ENCODE measurements at places on chromosomes 2 and 18.

- DNase-seq, result no peak
Measured at GRCh38 chr2:233084488-233084887, 24.3 kb downstream of the INPP5D start.

DNA sequence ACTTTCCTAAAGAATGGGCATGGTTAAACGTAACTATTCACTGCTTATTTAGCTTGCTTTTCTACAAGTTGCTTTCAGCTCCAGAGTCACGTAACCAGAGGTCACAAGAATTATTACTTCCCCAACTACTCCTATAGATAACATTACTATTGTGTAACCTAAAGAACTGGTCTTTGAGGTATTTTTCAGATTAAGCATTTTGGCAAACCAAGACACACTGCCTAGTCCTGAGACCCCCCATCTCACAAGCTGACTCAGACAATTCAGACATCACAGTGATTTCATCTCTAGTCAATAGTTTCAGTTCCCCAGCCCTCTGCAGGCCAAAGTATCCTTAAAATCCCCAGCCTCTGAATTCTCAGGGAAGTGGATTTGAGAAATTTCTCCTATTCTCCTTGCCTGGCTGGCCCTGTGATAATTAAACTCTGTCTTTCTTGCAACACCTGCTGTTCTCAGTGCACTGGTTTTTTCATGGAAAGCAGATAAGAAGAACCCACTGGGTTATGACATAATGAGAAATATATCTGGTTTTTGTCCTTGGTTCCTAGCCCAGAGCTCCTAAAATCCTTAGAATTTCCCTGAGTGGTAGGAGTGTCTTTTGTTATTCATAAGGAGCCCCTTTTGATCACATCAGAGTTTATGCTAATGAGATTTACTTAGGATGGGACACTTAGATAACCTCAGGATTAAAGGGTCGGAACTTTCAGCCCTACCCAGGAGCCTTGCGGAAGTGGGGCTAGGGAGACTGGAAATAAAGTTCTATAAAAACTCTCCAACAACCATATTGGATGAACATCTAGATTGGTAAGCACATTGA is 1310.8 kb upstream of the CHAC2 start:
- DNase-seq, result no peak

DNA sequence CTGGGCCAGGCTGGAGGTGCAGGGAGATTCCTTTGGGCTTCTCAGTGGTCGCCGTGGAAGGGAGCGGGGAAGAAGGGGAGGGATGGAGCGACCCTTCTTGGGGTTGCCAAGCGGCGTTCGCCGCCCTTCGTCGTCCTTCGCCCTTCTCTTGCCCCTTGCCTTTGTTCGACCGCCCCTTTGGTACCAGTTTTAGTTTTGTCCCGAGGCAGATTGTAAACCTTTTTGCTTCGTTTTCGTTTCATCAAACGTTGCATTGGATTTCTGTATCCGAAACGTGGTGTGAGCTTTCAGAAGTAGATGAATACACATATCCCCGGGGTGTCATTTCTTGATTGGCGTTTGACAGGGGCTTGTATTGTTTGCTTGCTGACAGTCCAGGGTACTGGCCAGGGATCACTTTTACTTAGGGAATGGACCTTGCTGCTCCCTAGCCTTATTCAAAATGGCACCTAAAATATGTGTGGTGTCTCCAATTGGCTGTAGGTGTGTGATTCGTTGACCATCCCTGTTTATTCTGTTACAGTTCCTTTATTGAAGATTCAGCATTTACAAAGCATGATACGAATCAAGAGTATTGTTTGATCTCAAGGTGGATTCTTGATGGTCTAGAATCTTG is 788 bp downstream of the USP14 start:
- peak; percentile 27 for DNase-seq

- DNase-seq, result no peak
Measured at GRCh38 chr2:182280118-182280517, 146.7 kb downstream of the PDE1A start.

GRCh38 chr2:239418918-239419317 is 18.1 kb upstream of the HDAC4 start:
- no peak for DNase-seq

- DNase-seq, result no peak
Measured at GRCh38 chr2:11102956-11103860, 52.1 kb upstream of the SLC66A3 start.

DNA sequence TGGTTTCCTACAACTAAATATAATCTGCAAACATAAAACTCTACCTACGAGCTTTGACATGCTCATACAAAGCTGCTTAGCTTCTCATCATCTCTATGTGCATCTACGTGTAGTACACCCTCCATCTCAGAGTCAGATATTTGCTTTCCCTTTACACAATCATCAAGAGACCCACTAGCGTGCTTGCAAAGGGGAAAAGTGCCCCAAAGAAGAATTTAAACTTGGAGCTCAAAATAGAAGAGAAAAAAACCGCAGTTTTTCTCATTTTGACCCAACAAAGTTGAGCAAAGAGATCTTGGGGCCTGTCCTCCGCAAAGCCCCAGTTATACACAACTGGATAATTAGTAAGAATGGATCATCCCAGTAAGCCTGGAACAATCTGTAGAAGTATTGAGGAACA is 104.1 kb downstream of the PAX3 start:
- peak; percentile 20 for DNase-seq

- no peak for DNase-seq
Measured at GRCh38 chr2:76584474-76584873, 873.8 kb upstream of the GCFC2 start.

DNA sequence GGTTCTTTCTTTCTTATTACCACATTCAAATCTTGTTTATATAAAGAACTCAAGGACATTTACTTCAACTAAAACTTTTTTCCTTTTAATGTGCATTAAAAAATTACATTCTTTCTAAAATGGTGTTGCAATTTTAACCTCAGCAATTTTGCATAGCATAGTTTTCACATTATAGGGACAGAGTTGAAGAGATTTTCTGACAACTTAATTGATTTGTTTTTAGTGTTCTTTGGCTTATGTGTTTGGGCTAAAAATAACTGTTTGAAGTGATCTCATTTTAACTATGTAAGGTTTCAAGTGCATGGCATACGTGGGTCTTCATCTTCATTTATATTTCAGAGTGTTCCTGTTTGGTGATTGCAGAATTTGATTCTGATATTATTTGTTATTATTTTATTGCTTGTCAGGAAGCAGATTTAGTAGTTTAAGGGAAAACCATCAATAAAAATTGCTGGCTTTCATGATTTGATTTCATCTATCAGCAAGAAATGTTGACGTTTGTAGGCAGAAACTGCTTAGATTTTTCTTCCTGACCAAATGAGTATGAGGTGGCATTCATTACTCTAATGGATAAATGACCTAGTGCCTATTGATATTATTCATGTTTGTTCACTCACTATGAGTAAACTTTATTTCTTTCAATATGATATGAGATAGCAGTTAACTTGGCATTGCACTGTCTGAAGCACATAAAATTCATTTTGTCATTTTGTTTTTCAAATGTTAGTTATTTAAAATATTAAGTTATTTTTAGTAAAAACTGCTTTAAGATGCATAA is 398.4 kb downstream of the NUP35 start:
- DNase-seq, result no peak

- DNase-seq, result no peak
Measured at GRCh38 chr2:55721596-55722215, 28.1 kb upstream of the PNPT1 start.

- no peak for DNase-seq
Measured at GRCh38 chr18:1014951-1015624, 110.4 kb downstream of the ADCYAP1 start.

DNA sequence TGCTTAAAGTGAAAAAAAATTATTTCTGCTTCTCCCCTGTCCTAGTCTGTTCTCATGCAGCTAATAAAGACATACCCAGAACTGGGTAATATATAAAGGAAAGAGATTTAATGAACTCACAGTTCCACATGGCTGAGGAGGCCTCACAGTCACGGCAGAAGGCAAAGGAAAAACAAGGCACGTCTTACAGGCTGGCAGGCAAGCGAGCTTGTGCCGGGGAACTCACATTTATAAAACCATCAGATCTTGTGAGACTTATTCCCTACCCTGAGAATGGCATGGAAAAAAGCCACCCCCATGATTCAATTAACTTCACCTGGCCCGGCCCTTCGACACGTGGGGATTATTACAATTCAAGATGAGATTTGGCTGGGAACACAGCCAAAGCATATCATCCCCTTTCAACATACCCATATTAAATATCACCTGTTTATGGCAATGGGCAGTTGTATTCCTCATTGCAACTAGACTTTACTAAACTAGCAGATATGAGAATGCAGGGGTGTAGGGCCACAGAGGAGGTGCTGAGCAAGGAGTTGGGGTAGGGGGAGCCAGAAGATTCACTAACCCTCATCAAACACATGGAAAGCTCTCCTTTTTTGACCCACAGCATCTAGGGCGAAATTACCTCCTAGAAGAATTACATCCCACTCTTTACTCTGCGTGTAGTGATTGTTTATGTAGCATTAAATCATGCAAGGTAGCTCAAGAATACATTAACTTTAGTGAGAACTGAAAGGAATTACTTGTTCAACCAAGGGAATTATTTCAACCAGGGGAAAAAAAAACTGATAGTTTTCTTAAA is 183.3 kb upstream of the DOK6 start:
- DNase-seq, result no peak

GRCh38 chr2:209661286-209661894 is 110.2 kb upstream of the UNC80 start:
- DNase-seq, result no peak

- DNase-seq, result peak; percentile 21
Measured at GRCh38 chr2:160703648-160704585, 210.3 kb upstream of the RBMS1 start.

DNA sequence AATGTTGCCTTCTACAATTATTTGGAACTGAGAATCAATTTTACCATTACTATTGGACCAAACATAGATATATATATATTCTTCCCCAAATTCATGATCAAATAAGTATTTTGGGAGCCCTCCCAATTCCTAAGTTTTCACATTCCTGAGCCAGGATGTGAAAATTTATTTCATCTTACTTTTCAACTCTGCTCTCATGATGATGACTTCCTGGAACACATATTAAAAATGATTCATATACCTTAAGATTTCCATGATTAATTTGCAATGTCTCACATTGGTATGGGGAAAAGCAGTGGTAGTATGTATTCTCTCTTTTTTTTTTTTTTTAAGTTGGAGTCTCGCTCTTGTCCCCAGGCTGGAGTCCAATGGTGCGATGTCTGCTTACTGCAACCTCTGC is 596.1 kb upstream of the ZEB2 start:
- DNase-seq, result no peak

DNA sequence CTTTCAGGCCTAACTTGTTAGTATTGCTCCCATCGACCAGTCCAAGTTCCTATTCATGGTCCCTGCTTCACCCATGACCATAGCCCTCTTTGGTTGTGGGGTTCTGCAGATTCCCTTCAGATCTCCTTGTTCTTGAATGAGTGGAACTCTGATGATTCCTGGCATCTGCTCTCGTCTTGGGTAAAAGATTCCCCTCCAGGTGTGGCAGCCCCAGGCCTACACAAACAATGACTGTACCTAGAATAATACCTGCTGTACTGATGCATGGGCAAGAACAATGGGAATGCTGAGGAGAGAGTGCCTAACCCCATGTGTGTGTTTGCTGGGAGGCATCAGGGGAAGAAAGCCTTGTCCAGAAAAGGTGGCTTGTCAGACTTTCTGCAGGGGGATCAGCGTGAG is 39.2 kb upstream of the MRPL19 start:
- DNase-seq, result no peak

DNA sequence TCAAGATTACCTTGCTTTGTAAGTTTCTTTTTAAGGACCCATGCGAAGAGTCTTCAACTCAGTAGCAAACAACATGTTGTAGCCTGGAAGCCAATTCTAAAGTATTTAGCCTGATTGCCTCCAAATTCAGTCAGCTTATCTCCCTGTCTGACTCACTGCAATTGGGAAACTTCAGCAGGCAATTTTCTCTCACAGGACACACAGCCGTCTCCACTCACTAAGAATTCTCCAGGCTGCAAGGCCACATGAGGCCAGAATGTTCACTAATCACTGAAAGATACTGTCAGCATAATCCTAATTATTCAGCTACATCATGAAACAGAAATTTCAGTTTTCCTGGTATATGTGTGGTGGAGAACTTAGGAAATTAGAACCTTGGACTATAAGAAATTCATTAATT is 78.1 kb upstream of the PDE1A start:
- no peak for DNase-seq

DNA sequence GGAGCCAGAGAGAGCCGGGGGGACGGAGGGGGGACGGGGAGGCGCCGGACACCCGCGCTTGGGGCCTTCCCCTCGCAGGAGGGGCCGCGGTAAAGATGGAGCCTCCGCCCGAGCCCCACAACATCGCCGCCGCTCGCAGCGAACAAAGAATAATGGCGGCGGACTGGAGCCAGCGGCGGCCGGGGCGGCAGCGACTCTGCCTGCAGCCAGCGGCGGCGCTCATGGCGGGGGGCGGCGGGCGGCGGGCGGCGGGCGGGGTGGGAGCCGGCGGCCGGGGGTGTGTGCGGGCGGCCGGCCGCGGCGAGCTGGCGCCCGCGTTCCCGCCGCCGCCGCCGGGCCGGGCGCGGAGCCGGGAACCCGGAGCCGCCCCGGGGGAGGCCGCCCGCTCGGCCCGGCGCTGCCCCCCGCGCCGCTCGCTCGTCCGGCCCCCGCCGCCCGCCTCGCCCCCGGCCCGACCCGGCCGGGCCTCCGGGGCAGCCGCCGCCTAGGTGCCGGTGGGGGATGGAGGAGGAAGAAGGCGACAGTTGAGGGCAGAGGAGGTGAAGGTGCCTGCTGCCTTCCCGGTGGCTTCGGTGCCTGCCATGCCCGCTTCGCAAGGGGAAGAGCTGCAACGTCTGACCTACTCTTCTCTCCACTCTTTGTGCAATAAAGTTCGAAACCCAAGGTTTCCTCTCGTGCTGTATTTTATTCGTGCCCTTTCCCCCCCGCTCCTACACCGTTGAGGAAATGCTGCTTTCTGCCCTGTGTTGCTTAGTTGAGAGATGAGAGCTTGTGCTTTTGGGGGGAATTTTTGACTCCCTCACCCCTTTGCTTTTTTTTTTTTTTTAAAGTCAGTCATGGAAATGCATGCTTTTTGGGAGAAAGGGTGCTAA is 634 bp downstream of the CREB1 start:
- DNase-seq, result peak; percentile 55

- DNase-seq, result no peak
Measured at GRCh38 chr2:228017784-228018183, 146.4 kb downstream of the DAW1 start.

DNA sequence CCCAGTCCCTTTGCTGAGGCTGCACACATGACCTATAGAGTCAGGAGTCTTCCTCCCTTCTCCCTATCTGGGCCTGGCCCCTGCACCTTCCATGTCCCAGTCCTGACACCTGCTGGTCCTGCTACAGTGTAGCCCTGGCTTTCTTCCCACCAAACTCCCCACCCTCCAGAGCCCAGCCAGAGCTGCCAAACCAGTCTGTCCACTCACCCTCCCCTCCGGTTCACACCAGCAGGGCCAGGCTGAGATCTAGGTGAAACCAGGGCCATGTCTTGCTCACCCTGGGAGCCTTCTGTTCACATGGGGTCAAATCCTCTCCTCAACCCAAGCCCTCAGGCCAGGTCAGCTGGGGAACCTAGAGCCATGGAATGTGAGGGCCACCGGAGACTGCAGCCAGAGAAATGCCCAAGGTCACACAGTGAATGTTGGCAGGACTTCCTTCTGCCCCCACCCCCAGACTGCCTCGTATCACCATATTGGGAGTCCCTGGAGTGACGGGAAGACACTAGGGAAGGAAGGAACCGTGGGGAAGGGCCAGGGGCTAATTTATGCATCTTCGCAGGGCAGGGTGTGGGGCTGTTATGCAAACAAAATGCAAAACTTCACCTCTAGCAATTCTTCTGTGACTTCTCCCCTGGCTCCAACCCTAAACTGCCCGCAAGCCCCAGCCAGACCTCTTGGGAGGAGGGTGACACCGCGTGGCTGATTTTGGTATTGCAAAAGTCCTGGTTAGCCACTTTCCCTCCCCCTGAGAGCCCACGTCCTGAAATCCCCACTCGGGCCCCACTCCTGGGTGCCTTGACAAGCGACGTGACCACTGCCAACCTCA is 14.6 kb downstream of the TNS1 start:
- peak; percentile 82 for DNase-seq
